ENCODE measurements at places on chromosomes 2 and 18. TPM values are rescaled to one million over a fixed set of nuclear protein-coding genes. Genes with fewer than 3 reads are reported as not detected.

The PLCD4 gene
- 4.0 TPM for total RNA-seq

The COLEC11 gene
- 1.1 TPM for total RNA-seq

The NLRC4 gene
- not detected for total RNA-seq

The FZD7 gene
- total RNA-seq = 8.0 TPM

The TRIM43 gene
- not detected for total RNA-seq

The KLF7 gene
- 10.8 TPM for total RNA-seq

The MERTK gene
- total RNA-seq = 0.90 TPM

The SERPINB5 gene
- total RNA-seq = not detected

The UGT1A8 gene
- total RNA-seq = 0.08 TPM

The AKAIN1 gene
- total RNA-seq = not detected

The C2orf80 gene
- total RNA-seq = not detected

The IMPA2 gene
- total RNA-seq = 1.1 TPM

The CCDC74A gene
- 13.8 TPM for total RNA-seq

The UGT1A7 gene
- total RNA-seq = not detected

The ANKRD29 gene
- 0.60 TPM for total RNA-seq

The SCTR gene
- total RNA-seq = not detected

The ANKRD30BL gene
- total RNA-seq = not detected

The EFEMP1 gene
- 4,421 TPM for total RNA-seq

The ABCG8 gene
- total RNA-seq = not detected

The CERKL gene
- not detected for total RNA-seq

The STON1 gene
- total RNA-seq = 9.5 TPM

The CPO gene
- total RNA-seq = 0.47 TPM

The SP5 gene
- total RNA-seq = not detected

The SLC40A1 gene
- total RNA-seq = 359 TPM

The UPP2 gene
- total RNA-seq = not detected

The RESP18 gene
- total RNA-seq = not detected

The RGPD5 gene
- total RNA-seq = 23.0 TPM

The CDH19 gene
- under 0.01 TPM for total RNA-seq

The PDK1 gene
- 32.8 TPM for total RNA-seq

The KCNG3 gene
- not detected for total RNA-seq

The OTOF gene
- total RNA-seq = under 0.01 TPM

The RUFY4 gene
- total RNA-seq = 0.08 TPM

The KLF11 gene
- total RNA-seq = 2.0 TPM

The SLC9A4 gene
- total RNA-seq = not detected

The LIMS1 gene
- 57.4 TPM for total RNA-seq

The CENPA gene
- 2.9 TPM for total RNA-seq
